ENCODE measurements at places on chromosomes 12 and 14.
A peak's percentile ranks its signal among the peaks of the same experiment; 100 is the strongest.

- peak; percentile 34 for DNase-seq
These were observed 154.2 kb upstream of the PARP11 start for GRCh38 chr12:4027412-4027811.

GRCh38 chr12:6840330-6840729 lies 395 bp upstream of the GNB3 start:
- DNase-seq: no peak

GRCh38 chr14:24909523-24910302 lies 140.2 kb downstream of the STXBP6 start:
- DNase-seq: no peak

GRCh38 chr14:85218982-85219381 lies 311.0 kb upstream of the FLRT2 start:
- no peak for DNase-seq

GRCh38 chr14:103360548-103360947 lies 24.7 kb upstream of the MARK3 start:
- no peak for DNase-seq

DNA sequence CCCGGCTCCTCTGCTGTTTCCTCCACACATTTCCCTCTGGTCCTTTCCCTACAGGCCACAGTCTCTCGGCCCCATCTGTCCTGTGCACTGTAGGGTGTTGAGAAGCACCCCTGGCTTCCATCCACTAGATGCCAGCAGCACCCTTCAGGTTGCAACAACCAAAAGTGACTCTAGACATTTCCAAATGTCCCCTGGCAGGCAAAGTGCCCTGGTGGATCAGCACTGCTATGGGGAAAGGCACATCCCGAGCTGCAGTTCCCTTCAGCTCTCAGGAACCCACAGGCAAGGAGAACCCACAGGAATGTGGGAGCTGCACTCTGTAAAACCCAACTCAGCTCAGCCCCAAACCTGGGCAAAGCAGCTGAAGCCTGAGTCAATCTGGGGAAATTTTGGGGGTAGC lies 77.0 kb downstream of the RBM19 start:
- DNase-seq: no peak

- no peak for DNase-seq
These were observed 1.3 kb upstream of the TMEM233 start for GRCh38 chr12:119592232-119592631.

GRCh38 chr12:7013101-7013500 lies 5.2 kb downstream of the LPCAT3 start:
- DNase-seq: no peak

GRCh38 chr12:9646794-9647781 lies 22.4 kb upstream of the CLEC2D start:
- no peak for DNase-seq
